ENCODE measurements at places on chromosomes 5 and 9.

DNA sequence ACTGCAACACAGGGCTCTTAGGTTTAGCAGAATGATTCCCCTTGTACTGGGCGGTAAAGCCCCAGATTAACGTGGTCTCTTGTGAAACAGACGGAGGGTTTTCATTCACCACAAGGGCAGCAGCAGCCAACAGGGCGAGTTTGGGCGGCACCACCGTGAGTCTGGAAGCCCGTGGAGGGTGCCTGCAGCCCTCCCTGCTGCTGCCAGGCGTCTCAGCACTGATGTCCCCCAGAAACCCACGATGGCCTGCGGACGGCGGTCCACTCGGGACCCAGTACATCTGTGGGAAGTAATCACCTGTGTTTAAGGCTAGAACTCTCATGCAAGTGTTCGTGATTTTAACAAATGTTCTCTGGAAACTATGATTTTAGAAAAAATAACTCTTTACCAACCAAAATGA is 67.8 kb downstream of the IRX2 start:
- peaks cover 23% of the 10 kb centered on the region for H3K27me3 ChIP-seq
- H3K4me3 ChIP-seq, result no peak overlapping the region
- peaks cover 10% of the 10 kb centered on the region for H3K4me1 ChIP-seq

- H3K4me3 ChIP-seq, result no peak overlapping the region
- H3K36me3 ChIP-seq, result no peaks in the 10 kb centered on the region
- no peaks in the 10 kb centered on the region for H3K27me3 ChIP-seq
Observed at GRCh38 chr5:142698447-142699183, 12.7 kb upstream of the FGF1 start.

GRCh38 chr5:94499806-94500205 is 118.6 kb downstream of the KIAA0825 start:
- no peaks in the 10 kb centered on the region for H3K4me1 ChIP-seq
- DNase-seq, result no peak
- H3K36me3 ChIP-seq, result no peaks in the 10 kb centered on the region
- no peak overlapping the region for H3K4me3 ChIP-seq
- no peaks in the 10 kb centered on the region for H3K27me3 ChIP-seq

- H3K27ac ChIP-seq, result peak overlapping the region; percentile 64
- H3K27me3 ChIP-seq, result no peaks in the 10 kb centered on the region
- H3K36me3 ChIP-seq, result peaks cover 19% of the 10 kb centered on the region
Observed at GRCh38 chr9:121331992-121332685, 37.9 kb downstream of the STOM start.

DNA sequence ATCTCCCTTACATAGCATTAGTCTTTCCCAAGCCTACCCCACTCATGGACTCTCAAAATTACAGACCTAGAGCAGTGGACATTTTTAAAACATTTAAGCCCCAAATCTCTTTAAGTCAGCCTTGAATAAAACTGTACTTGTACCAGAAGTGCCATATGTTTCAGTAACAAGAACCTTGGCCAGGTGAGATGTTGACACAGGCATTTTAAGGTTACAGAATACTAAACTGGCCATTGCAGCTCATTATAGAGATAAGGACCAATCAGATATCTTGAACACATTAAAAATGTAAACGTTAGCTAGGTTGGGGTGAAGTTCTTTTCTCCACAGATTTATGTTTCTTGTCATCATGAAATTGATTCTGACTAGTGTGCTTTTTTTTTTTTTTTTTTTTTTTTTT is 103.8 kb upstream of the MIER3 start:
- DNase-seq, result no peak
- H3K36me3 ChIP-seq, result no peaks in the 10 kb centered on the region
- no peak overlapping the region for H3K27ac ChIP-seq
- no peaks in the 10 kb centered on the region for H3K4me1 ChIP-seq
- no peaks in the 10 kb centered on the region for H3K27me3 ChIP-seq

DNA sequence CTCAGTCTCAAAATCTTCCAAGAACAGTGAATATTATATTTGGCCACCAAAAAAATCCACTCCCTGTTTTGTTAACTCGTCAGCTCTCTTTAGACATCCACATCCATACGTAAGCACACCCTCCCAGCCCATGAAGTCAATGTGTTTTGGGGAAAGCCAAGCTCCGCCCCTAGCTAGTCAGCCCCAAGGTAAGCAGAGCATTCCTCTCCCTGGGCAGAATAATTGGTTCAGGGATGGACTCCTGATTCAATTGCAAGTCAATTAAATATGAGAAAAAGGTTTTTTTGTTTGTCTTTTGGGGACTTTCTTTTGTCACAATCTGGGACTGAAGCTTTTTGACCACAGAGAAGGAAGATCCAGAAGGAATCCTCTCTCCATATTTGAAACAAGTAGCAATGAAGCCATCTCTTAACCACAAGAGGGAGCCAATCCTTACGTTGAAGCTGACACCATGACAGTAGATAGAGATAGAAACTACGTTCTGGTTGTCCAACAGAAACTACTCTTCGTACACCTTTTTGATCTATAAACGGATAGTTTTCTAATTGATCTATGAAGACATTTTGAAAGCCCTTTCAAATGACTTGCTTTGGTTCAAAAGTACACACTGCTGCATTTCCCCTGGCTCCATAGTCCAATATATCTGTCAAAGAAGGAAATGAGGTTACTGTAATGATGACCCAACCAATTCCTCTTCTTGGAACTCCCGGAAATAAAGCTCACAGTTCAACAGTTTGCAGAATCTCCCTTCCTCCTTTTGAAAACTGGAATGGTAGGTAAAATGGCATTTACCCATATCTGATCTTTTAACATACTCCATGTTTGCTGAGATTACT is 166.4 kb downstream of the TLE1 start:
- no peak overlapping the region for H3K27ac ChIP-seq
- H3K4me3 ChIP-seq, result no peak overlapping the region
- peaks cover 9% of the 10 kb centered on the region for H3K4me1 ChIP-seq

DNA sequence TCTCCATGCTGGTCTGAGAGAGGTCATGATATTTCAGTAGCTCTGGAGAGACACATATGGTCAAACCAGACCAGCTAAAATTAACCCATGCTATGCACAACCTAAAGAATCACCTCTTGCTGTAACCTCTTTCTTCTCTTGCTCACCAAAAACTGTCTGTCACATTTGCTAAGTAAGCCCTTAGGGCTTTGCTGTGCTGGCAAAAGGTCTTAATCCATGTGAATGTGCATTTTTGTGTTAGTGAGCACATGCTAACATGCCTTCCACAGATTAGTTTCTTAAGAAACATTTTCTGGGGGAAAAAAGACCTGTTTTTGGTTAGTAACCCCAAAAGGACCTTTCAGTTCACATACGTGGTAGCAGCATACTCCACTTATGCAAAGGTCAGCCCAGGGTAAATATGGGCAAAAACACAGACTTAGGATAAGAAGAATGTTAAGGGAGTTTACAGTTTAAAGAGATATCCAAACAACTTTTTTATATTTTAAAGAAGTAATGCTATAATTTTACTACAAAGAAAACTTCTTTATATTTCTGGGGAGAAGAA is 124.2 kb upstream of the CCDC152 start:
- no peaks in the 10 kb centered on the region for H3K36me3 ChIP-seq
- DNase-seq, result no peak
- no peaks in the 10 kb centered on the region for H3K27me3 ChIP-seq
- no peak overlapping the region for H3K4me3 ChIP-seq
- peaks cover 15% of the 10 kb centered on the region for H3K4me1 ChIP-seq

DNA sequence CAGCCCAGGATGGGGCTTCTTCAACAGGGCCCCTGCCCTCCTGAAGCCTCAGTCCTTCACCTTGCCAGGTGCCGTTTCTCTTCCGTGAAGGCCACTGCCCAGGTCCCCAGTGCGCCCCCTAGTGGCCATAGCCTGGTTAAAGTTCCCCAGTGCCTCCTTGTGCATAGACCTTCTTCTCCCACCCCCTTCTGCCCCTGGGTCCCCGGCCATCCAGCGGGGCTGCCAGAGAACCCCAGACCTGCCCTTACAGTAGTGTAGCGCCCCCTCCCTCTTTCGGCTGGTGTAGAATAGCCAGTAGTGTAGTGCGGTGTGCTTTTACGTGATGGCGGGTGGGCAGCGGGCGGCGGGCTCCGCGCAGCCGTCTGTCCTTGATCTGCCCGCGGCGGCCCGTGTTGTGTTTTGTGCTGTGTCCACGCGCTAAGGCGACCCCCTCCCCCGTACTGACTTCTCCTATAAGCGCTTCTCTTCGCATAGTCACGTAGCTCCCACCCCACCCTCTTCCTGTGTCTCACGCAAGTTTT is 23.6 kb downstream of the PCDHGC5 start:
- peak overlapping the region; percentile 97 for H3K4me3 ChIP-seq
- peaks cover 18% of the 10 kb centered on the region for H3K36me3 ChIP-seq
- H3K4me1 ChIP-seq, result peaks cover 70% of the 10 kb centered on the region
- peak; percentile 88 for DNase-seq
- peak overlapping the region; percentile 89 for H3K27ac ChIP-seq

DNA sequence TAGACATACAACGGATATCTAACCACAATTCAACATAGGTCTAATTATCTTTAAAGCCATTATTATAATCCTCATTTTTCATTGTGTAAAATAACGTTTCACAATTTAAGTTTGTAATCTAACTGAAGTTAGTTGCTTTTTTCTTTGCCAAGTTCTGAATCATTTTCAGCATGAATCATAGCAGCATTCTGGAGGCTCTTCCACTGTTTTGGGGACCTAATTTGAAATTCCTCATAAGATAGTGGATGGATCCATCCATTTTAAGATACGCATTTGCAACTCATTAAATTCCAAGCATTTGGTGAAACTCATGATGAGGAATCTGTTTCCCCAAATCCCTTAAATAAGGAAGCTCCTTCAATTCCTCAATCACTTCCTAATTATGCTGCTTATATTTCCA is 447.1 kb upstream of the CDH10 start:
- DNase-seq, result no peak
- H3K36me3 ChIP-seq, result no peaks in the 10 kb centered on the region
- H3K4me3 ChIP-seq, result no peak overlapping the region
- H3K4me1 ChIP-seq, result no peaks in the 10 kb centered on the region
- H3K27me3 ChIP-seq, result no peaks in the 10 kb centered on the region

- no peak overlapping the region for H3K27ac ChIP-seq
- no peak overlapping the region for H3K4me3 ChIP-seq
- no peaks in the 10 kb centered on the region for H3K36me3 ChIP-seq
- no peak for DNase-seq
- H3K4me1 ChIP-seq, result peaks cover 14% of the 10 kb centered on the region
Observed at GRCh38 chr9:98210435-98210834, 18.0 kb upstream of the CORO2A start.

DNA sequence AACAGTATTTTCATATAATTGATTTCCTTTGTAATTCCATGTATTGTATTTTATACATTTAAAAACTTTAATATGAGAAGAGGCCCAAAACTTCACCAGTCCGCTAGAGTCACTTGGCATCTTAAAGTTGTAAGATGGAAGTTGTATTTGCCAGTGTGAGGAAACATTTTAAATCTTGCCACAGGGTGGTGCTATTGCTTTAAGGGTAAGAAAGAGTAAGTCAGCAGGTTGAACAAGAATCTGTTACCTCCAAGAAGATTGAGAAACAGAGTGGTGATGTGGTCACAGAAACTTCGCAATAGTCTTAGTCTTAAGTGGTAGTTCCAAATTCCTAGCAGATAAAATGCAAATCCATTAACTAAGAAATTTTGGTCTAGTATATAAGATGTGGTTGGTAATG is 39.8 kb upstream of the RANBP6 start:
- H3K27ac ChIP-seq, result no peak overlapping the region
- DNase-seq, result no peak
- H3K4me3 ChIP-seq, result no peak overlapping the region
- peaks cover 4% of the 10 kb centered on the region for H3K27me3 ChIP-seq
- H3K36me3 ChIP-seq, result no peaks in the 10 kb centered on the region

GRCh38 chr9:114271556-114272510 is 51.1 kb upstream of the ORM1 start:
- peaks cover 10% of the 10 kb centered on the region for H3K36me3 ChIP-seq
- no peak overlapping the region for H3K27ac ChIP-seq
- H3K4me1 ChIP-seq, result no peaks in the 10 kb centered on the region
- no peak for DNase-seq
- no peak overlapping the region for H3K4me3 ChIP-seq
- H3K27me3 ChIP-seq, result no peaks in the 10 kb centered on the region

- no peak overlapping the region for H3K4me3 ChIP-seq
- peak; percentile 25 for DNase-seq
- no peaks in the 10 kb centered on the region for H3K27me3 ChIP-seq
- H3K4me1 ChIP-seq, result peaks cover 14% of the 10 kb centered on the region
Observed at GRCh38 chr5:10595672-10596309, 31.9 kb downstream of the ANKRD33B start.

Data from type B pancreatic cell (in vitro differentiated cells).